Cardiac fibroblast (primary cell): ENCODE measurements at places on chromosomes 1 and 21.

DNA sequence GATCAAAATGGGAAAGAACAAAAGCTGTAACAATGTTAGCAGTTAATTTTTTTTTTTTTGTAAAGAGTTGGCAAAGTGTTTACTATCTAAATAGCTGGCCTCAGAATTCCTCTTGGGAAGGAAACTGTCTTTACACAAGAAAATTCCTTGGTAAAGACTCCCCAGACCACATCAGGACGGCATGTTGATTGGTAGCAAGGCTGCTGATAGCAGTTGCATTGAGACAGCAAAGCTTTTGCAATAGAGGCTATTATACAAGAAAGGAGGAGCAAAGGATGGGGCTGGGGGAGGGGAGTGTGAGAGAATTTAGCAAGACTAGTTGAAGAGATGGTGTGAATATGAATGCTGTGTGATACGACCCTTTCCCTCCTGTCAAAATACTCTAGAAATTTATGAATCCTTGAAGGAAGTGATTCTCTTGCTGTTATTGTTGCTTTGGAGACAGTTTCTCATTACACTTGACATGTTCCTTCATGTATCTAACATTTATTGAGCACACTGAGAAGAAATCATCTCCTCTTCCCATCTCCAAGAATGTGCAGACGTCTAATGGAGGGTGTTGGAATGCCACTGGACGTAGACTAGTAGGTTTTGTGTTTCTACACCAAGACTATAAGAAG, 355.6 kb downstream of the SIPA1L2 start:
- DNase-seq: no peak

DNA sequence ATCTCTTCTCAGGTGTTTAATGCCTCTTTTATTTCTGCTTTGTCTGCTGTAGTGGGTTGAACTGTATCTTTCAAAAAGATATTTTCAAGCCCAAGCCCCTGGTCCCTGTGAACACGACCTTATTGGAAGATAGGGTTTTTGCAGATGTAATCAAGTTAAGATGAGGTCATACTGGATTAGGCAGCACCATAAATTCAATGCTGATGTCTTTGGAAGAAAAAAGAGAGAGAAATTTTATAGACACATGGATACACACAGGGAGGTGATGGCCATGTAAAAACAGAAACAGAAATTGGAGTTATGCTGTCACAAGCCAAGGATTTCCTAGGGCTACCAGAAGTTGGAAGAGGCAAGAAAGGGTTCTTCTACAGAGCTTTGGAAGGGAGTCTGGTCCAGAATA, 301.4 kb downstream of the KCTD3 start:
- no peak for DNase-seq

DNA sequence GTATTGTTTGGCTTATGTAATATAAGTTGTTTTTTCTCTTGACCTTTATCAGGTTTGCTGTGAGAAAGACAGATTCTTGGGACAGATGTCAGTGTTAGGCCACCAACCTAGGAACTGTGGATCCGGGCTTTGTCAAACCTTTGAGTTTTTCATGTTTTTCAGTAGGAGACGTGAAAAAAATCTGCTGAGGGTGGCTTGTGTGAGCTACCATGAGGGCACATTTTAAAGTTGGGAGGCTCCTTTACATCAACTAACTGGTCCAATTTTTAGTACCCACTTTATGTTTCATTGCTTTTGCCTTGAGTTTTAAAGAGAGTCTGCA, 801 bp downstream of the RPS6KC1 start:
- no peak for DNase-seq

DNA sequence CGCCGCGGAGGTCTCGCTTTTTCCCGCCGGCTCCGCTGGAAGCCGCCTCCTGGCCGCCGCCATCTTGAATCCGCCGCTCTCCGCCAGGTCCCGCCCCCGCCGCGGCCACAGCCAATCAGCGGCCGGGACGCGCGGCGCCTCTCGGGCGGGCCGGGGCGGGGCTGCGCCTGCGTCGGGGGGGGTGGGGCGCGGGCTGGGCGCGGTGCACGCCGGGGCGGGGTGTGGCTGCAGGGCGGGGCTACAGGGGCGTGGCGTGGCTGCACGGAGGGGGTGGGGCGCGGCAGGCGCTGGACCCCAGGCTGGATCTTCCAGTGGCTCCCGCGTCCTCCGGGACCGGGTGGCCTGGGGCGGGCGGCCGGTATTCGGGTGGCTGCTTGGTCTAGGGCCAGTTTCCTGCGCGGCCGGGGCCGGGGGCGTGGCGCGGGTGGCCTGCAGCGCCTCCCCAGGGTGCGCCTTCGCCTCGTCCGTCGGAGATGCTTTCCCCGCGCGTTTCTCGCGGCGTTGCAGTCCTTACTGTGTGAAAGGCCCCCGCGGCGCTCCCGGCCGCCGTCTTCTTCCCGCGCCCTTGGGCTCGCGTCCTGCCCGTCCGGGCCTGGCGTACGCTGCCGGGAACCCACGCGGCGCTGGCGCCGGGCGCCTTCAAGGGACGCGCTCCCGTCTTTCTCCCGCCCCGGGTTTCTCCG, 575 bp downstream of the PCNT start:
- DNase-seq: peak; percentile 91

- no peak for DNase-seq
Observed at GRCh38 chr1:215754112-215754511, 187.0 kb downstream of the KCTD3 start.

- DNase-seq: no peak
Observed at GRCh38 chr1:215421744-215422143, 145.4 kb upstream of the KCTD3 start.

GRCh38 chr1:25080294-25081209, 150.5 kb upstream of the RUNX3 start:
- DNase-seq: peak; percentile 26

DNA sequence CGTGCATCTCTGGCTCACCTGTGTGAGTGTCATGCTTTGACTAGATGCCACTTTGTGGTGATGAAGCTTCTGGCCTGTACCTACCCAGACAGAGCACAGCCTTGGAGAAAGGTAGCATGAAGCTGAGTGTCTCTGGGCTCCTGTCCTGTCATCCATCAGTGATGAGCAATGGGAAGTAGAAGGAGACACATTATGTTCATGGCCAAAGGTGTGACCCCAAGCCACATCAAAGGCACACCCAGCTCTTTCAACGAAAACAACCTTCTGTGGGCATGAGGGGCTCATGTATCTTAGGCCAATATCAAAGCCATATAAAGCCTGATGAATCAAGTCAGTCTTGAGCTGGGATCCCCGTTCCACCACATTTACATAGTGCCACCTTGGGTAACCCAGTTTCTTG, 1.0 kb upstream of the CLIC6 start:
- no peak for DNase-seq

DNA sequence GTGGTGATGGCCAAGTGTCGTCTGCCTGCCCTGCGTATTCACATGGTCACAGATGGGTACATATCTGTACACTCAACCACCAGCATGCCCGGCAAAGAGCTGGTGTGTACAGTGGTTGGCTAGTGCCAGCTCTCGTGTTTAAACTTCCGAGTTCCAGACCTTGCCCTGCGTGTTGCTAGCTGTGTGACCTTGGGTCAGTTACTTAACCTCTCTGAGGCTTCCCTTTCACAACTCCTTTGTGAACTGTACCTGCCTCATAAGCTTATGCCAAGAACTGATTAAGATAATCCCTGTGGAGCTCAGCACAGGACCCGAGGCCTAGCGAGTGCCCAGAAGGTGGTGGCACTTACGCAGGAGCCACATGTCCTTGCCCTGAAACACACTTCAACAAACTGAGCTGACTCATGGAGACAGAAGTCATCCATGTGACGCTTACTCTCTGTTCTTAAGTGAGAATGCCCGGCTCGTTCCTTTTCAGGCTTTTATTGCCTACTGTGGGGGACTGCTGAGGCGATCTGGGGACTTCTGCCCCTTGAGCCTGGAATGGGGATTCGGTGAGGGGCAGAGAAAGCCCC, 55.4 kb downstream of the ALPL start:
- DNase-seq: no peak

GRCh38 chr1:221845650-221846371, 103.9 kb upstream of the DUSP10 start:
- DNase-seq: peak; percentile 89

- DNase-seq: peak; percentile 80
Observed at GRCh38 chr1:41713557-41714327, 205.0 kb downstream of the HIVEP3 start.

- no peak for DNase-seq
Observed at GRCh38 chr1:96764469-96764868, 42.9 kb downstream of the PTBP2 start.

DNA sequence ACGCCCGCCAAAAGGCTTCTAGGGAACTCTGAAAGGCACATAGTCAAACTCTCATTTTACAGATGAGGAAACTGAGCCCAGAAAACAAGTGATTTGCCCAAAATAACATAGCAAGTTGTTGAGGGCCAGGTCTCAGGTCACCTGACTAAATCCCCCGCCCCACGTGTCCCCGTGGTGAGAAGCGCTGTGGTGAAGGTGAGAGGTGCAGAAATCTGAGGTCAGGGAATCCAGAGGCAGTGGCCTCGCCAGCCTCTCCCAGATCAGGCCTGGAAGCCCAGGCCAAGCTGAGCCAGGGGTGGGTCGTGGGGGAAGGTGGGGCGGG, 5.1 kb downstream of the HDGF start:
- DNase-seq: no peak

GRCh38 chr1:211894312-211894711, 63.7 kb upstream of the LPGAT1 start:
- no peak for DNase-seq

DNA sequence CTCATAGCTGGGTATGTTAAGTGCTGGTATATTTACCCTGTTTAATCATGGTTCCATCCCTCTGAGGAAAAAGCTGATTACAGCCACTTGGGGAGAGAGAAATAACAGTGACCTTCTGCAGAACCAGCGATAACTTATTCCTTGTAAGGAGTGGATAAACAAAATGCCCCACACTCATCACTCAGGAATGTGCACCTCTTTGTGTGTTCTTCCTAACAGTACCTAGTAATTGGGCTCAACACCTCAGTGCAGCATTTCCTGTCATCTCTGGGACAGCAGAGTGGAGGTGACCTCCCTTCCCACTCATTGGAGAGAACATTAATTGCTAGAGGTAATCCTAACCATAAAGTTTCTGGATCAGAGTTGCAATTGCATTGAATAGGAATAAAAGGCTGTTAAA, 112.5 kb upstream of the F3 start:
- no peak for DNase-seq
